Ovary (tissue), 10 donors: ENCODE measurements at places on chromosomes 2 and 18.

DNA sequence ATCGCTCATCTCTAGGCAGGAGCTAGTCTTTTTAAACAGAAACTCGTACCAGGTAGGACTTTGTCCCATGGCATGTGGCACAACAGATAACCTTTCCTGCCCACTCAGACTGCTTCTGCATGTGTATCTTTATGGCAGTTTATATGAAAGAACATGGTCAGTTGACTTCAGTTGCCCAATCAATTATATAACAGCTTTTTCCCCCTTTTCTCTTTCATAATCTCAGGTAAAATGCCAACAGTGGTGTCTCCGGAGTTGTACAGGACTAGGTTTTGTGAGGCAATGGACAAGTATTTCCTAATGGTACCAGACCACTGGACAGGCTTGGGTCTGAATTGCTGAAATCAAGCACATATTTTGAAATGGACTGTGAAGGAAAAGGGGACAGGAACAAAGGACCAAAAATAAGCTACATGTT lies 51.6 kb upstream of the PTH2R start:
- no peak for DNase-seq

DNA sequence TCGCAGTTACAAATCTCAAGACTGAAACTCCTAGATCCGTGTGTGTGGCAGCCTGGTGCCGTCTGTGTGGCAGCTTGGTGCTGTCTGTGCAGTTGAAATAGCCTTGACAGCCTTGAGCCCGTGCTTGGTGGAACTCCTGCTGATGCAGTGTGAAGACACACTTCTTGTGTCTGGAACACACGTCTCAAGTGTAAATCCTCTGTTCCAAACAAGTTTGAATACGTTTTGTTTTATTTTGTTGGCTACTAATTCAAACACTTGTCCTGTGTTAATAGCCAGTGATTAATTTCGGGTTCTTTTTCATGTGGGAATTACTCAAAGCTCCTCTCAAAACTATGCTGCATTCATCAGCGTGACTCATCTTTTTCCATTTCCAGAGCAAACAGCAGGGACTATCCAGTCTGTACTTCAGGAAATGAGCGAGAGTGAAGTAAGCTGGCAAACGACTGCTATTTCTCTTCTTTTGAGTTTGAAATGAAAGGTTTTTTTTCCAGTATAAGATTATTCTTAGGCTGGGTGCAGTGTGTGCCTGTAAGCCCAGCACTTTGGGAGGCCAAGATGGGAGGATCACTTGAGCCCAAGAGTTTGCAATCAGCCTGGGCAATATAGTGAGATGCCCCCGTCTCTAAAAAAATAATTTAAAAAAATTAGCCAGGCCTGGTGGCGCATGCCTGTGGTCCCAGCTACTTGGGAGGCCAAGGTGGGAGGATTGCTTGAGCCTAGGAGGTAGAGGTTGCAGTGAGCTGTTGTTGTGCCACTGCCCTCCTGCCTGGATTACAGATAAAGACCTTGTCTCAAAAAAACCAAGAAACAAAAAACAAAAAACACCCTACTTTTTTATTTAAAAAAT lies 152.9 kb downstream of the SPP2 start:
- no peak for DNase-seq

DNA sequence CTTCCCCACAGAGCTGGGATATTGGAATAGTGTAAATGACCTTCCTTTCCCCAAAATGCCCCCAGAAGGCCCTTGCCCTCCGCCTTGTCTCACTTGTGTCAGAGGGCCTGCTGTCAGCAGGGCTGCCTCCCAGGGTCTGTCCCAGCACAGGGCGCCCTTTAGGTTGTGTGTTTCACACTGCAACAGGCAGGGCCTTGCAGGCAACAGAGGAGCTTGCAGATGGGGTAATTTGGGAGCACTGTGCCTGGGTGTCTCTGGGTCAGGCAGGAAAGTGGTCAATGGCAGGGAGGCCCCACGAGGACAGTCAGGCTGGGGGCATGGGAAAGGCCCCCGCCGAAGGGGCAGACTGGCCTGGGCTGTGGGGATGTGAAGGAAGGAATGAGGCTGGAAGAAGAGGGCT lies 130.7 kb downstream of the ASB1 start:
- DNase-seq: no peak

- DNase-seq: no peak
Observed at GRCh38 chr2:17056236-17056635, 390.6 kb upstream of the CYRIA start.

DNA sequence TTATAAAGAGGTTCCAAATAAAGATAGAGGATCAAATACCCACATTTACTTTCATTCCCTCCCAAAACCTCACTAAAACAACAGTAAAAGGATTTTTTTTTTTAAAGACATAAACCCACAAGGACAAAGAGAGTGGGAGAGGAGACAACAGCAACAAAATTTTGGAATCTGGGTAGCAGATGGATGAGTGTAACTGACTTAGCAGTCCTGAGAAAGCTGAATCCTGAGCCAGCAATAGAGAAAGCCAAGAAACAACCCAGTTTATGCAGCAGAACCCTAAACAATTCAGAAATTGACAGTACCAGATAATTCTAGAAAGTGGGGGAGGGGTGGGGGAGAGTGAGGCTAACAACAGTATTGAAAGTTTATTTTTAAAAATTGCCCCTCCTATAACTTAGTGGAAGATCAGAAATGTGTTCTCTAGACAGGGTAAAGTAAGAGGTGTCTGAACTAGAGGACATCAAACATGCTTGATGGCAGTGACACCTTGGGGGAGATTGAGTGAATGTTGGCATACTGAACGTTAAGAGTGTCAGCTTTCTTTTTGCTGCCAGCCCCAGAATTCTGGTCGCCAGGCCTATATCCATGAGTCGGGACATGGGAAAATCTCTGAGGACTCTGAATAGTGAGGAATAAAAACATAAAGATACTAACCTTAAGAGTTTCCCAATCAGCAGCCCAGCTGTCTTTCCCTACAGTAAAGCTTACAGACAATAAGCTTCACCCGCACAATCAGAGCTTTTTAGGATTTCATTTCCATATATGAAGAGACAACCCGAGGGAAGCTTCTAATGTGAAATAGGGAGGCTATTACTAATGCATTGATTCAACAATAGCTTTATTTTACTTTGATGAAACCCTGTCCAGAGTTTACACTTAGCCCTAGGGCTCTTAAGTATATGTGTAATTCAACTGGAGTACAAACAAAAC lies 128.0 kb upstream of the ALPP start:
- no peak for DNase-seq

GRCh38 chr2:18703555-18703954 lies 114.2 kb upstream of the NT5C1B start:
- DNase-seq: no peak

- DNase-seq: no peak
Observed at GRCh38 chr2:215288112-215288815, 23.6 kb upstream of the ATIC start.

DNA sequence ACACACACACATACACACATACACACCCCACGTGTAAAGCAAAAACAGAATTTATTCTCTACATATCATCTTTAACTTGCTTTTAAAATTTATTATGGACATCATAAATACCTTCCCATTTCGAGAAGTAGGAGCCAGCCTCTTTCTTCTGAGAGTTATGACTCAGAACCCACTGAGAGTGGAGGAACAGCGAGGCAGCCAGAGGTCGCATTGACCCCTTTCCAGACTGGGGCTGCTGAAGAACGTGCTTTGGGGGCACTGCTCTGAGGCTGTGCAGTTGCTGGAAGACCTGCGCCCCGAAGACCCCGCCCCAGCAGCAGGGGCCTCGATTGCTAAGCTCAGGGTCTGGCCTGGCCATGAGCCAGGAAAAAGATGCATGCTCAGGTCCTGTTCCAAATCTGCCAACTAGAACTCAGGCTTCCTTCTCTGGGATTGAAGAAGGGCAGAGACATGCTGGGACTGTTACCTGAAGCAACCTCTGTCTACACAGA lies 133.8 kb upstream of the TWIST2 start:
- DNase-seq: peak; percentile 35

GRCh38 chr2:105143467-105144151 lies 97.9 kb upstream of the GPR45 start:
- peak; percentile 41 for DNase-seq

DNA sequence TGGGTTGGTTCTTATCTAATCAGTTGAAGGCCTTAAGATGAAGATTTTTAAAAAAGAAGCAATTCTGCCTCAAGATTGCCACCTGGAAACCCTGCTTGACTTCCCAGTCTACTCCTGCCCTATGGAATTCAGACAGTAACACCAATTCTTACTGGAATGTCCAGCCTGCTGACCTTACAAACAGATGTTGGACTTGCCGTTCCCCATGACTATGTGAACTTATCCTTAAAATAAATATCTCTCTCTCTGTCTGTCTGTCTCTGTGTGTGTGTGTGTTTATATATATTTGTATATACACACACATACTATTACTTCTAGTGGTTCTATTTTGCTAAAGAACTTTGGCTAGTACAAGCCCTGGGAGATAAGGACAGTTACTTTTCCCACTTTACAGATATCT lies 675.3 kb downstream of the SLC4A3 start:
- DNase-seq: no peak

DNA sequence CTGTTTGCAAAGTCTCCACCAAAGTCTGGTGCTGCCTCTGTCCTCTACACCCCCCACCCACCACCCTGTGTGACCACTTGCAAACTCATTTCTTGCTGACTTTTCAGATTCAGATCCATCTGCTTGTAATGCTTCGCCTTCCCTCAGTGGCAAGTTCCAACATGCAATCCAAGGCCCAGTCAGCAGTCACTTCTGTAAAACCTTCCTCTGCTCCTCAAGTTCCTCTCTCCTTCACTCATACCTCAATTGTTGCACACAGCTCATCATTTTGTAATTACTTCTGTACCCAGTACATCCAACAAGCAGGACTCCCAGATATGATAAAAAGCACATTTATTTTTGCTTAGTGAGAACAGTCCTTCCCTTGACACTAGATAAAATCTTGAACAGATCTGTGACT lies 6.5 kb upstream of the LOXHD1 start:
- no peak for DNase-seq

DNA sequence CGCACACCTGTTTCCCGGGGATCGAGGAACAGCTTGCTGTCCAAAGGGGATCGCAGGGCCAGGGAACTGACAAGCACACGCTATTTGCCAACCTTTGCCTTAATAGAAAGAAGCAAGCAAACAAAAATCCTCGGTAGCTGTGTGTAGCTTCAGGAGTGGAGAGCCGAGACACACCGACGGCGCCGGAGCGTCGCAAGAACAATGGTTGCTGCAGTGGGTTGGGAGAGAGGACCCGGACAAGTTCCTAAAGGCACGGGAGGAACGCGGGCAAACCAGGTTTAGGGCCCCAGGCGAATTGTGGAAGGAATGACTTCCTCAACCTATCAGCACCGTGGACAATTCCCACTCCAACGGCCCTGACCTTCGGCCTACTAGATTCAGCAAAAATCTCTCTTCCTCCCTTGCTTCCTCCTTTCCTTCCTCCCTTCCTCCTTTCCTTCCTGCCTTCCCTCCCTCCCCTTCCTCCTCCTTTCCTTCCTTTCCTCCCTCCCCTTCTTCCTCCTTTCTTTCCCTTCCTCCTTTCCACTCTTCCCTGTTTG lies 4.9 kb upstream of the NEUROD1 start:
- DNase-seq: no peak

GRCh38 chr2:208329485-208329884 lies 63.4 kb downstream of the PIKFYVE start:
- DNase-seq: no peak

DNA sequence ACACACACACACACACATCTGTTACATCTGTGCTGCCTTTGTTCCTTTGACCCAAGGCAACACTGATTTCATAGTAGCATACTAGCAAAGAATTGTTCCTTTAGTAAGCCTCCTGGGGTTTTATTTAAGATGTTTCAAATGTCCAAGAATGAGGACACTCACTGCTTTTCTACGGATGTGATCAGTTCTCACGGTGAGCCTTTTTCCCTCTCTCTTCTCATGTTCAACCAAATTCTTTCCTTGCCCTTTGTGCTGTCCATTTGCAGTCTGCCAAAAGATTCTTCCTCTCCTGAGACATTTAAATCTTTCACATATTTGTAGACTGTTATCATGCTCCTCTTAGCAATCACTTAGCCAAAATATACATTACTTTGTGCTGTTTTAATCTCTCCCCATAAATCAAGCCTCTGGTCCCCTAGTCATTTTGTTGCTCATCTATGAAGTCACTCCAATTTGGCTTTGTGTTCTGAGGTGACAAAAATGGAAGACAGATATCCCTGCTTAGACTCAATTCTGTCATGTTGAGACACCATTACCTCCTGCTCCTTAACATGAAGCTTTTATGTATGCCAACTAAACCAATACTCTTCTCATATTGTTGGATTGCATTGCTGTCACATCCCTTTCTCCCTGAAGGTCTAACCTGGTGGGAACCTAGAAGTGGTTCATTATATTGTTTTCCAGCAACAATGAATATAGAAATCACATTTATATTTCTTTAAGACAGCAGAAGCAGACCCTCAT lies 1605.3 kb upstream of the ACVR2A start:
- no peak for DNase-seq

- no peak for DNase-seq
Observed at GRCh38 chr2:196530910-196531309, 108.6 kb upstream of the CCDC150 start.

DNA sequence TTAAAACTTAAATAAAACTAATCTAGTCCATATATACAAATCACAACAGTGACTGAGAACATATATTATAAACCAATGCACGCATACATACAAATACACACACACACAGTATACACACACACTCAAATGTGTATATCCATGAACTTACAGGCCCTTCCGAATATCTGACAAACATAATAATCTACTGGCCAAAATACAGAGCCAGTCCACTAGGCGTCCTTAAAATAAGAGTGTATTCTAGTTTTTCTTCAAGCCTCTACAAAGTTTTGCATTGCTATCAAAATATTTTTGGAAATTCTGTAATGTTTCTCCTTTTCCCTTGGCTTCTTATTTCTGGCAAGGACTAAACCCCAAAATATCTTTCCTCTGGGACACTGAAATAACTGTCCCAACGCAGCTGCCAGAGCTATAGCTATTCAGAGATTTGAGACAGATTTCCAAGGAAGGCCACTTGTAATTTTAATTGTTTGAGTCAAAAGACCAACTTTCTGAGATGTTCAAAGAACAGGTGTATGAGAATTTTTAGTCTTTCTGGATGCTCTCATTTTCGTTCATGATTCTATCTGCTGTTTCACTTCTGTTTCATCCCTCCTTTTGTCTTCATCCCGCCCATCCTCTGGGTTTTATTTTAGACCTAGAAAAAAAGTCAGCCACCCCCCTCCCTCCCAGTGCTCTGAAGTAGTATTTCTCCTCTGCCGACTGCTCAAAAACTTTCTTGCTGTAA lies 24.1 kb upstream of the SP3 start:
- DNase-seq: no peak

DNA sequence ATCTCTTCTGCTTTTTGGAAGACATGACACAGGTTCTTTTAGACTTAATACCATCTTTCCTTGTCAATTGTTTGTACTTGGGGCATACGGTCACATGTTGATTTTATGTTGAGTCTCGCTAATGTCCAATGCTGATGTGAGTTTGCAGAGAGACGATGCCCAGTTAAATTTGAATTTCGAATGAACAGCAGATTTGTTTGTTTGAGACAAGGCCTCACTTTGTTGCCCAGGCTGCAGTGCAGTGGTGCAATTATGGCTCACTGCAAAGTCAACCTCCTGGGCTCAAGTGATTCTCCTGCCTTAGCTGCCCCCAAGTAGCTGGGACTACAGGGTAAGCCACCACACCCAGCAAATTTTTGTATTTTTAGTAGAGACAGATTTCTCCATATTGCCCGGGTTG lies 473.5 kb downstream of the RIT2 start:
- DNase-seq: no peak

GRCh38 chr2:10301941-10302478 lies 694 bp upstream of the HPCAL1 start:
- DNase-seq: no peak

GRCh38 chr2:176997074-176997791 lies 215.4 kb upstream of the HNRNPA3 start:
- no peak for DNase-seq

GRCh38 chr2:72993147-72993932 lies 76.0 kb downstream of the EMX1 start:
- peak; percentile 7 for DNase-seq
